ENCODE measurements at places on chromosomes 3 and 15.

DNA sequence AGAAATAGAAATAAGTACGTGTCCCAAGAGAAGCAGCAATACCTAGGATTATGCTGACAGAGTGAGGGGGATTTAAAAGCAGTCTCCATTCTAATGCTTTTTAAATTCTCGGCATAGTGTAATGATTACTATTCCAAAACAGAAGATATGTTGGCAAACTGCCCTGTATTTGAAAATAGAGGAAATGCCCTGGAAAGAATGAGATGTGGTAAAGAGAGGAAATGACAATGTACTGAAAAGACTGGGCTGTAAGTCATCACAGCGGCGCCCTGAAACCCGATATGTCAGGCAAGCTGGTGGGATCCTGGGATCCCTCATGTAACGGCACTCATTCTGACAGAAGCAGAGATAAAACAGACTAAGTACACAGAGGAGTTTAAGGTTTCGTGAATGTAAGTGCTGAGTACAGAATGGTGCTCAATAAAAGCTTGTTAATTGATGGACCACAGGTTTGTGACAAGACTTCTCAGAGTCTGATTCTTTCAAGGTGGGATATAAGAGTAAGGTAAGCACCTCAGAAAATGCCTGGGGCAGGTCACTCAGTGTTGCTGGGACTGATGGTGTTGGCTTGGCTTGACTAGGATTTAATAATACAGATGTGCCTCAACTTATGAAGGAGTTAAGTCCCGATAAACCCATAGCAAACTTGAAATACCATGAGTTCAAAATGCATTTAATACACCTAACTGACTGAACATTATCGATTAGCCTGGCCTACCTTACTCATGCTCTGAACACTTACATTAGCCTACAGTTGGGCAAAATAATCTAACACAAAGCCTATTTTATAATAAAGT lies 91.4 kb downstream of the NFKBIZ start:
- DNase-seq, result peak; percentile 88

- peak; percentile 46 for DNase-seq
These were observed 74.6 kb downstream of the ZBTB20 start for GRCh38 chr3:115072265-115073021.

- no peak for DNase-seq
These were observed 96.7 kb downstream of the ADCY5 start for GRCh38 chr3:123352134-123352554.

DNA sequence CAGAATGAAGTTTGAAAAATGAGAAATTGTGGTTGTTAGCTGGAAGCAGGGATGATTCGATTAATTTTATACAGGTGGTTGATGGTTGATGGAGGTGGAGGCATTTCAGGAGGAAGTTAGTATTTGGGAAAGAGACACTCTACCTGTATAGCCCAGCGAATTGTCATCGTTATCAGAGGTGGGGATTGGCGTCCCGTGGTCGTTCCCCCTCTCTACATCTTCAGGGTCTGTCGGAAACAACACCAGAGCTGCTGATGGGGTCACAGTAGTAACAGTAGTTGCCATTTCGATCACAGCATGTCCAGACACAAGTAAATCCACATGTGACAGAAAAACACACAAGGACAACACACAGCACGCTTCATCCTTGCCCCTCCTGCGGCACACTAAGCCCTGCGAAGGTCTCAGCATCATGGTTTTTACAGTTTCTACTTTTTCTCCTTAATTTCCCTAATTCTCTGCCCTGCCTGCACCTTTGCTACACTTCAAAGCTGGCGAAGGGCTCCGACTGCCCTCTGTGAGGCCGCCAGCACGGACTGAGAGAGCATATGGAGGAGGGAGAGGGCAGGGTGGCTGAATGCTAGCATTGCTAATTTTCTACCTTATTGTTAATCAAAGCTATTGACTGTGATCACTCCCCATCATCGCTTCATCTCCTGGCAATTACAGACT lies 642.3 kb downstream of the ROBO1 start:
- no peak for DNase-seq

DNA sequence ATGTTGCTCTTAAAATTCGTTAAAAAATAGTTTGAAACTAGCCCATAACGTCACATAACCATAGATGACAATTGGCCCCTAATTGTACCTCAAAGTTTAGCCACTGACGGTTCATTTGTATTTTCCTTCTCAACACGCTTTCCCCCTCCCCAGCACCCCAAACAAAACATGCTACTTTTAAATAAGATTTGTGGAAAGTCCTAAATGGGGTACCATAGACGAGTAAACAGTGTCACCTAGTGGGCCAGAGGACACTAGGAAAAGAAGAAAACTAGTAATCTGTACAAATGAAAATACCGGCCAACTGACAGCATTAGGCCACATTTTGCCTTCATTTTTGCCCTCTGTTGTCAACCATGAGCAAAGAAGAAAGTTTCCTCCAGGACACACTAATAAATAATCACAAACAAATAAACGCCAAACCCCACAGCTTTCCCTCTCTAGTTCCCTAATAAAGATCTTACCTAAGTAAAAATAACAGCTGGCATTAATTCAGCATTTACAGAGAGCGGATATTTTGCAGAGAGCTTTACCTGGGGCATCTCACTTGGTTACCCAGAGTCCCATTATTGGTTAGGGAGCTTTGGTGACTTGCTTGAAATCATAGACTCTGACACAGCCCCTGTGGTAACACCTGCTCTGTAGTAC lies 175.1 kb upstream of the ATP11B start:
- no peak for DNase-seq

- peak; percentile 71 for DNase-seq
These were observed 11.1 kb downstream of the RUVBL1 start for GRCh38 chr3:128112357-128112968.

- no peak for DNase-seq
These were observed 35.4 kb downstream of the MASP1 start for GRCh38 chr3:187256051-187256616.

DNA sequence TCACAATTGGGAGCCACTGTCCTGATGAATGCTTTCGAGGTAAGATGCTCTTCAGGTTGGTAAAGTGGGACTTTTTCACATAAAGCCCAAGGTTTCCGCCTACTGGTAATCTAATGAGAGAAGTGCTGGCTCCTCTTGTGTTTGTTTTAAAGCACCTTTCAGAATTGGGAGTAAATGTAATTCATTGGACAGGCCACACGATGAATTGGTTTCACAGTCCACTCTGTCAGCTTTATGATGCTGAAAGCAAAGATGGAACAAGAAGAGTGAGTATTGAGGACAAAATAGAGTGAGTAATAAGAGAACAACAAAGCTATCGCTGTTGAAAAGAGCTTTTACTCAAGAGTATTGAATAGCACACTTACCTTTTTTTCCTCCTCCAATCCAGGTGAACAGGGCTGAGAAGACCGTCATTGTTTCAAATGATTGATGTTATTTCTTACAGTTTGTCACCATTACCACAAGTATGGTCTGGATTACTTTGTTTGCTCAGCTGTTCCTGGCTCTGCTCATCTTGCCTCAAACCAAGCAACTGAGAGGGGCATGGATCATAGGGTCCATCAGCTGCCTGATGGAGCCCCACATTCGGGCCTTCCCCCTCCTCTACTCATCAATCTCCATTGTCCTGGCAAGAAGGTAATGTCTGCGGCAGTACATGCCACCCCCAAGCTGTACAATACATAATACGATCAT lies 136.1 kb upstream of the CNTN4 start:
- no peak for DNase-seq

GRCh38 chr15:65731926-65732325 lies 60.2 kb downstream of the DENND4A start:
- DNase-seq, result no peak

DNA sequence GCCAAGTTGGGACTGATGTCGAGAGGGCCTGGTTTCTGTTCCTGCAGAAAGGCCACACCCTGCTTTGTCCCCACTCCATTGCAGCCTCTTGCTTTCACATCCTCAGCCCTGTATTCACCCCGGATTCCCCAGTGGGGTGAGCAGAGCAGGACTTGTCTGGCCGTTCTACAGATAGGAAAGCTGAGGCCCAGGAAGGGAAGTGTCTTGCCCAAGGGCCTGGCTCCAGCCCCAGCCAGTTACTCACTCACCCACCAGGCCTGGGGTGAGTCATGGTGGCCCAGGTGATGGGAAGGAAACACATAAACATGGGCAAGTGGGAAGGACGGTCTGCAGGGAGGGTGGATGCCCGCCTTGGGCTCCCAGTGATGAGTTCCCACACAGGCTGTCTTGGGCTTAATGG lies 6.1 kb upstream of the DUSP7 start:
- peak; percentile 84 for DNase-seq

- DNase-seq, result no peak
These were observed 90.2 kb downstream of the NTRK3 start for GRCh38 chr15:88166082-88166993.

DNA sequence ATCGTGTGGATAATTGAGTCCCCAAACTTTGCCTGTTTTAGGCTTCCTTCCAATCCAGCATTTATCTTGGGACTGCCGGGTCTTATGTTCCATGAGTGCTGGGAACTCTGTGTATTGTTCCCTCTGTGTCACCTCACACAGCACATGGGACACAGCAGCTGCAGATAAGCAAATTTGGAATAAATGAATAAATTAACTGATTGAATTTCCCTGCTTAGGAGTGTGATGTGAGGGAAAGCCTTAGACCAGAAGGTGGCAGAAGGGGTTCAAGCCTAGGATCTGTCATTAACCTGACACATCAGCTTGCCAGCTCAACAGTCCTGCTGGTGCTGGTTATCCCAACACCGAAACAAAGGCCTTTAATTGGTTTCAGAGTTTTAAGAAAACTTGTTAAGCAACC lies 114.3 kb downstream of the OXSM start:
- no peak for DNase-seq

- no peak for DNase-seq
These were observed 5.3 kb downstream of the POU1F1 start for GRCh38 chr3:87270908-87271700.

DNA sequence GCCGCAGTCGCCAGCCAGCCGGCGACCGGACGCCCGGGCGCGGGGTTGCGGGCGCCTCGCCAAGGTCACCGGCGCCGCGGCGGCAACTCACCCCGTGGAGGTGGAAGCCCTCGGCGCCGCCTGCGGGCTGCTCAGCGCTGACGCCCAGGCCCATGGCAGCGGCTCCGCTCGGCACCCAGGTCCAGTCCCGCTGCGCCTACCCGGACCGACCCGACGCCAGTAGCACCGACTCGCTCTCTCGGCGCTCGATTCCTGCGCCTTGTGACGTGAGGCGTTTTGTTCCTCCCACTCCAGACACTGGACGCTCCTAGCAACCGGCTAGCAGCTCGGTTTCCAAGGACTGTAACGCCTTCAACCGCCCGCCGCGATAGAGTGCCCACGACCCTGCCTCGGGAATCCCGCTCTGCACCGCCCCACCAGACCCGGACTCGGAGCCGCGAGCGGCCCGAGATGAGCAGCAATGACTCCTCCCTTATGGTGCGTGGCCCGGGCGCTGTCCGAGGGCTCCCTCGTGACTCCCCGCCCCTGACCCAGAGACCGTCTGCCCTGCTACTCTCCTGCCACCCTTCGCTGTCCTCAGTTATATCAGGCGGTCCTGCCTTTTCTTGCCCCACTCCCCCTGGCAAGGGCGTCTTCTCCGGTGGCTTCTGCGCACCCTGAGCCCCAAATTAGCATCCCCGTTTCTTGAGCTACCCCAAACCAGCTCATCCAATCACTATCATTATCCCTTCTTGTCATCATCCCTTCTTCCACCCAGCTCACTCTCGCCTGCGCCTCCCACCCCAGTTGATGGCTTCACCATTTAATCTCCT lies at the start of the genes GORASP1 and TTC21A:
Gene GORASP1, minus strand, starts transcription at position 240 of the 812 bp plus-strand sequence. Its CDS starts 86 bp downstream, at position 154.
Gene TTC21A, plus strand, starts transcription at position 293 of the 812 bp plus-strand sequence. Its CDS starts 158 bp downstream, at position 451.
- DNase-seq, result peak; percentile 65

GRCh38 chr3:125186800-125187598 lies 25.5 kb downstream of the SLC12A8 start:
- no peak for DNase-seq

DNA sequence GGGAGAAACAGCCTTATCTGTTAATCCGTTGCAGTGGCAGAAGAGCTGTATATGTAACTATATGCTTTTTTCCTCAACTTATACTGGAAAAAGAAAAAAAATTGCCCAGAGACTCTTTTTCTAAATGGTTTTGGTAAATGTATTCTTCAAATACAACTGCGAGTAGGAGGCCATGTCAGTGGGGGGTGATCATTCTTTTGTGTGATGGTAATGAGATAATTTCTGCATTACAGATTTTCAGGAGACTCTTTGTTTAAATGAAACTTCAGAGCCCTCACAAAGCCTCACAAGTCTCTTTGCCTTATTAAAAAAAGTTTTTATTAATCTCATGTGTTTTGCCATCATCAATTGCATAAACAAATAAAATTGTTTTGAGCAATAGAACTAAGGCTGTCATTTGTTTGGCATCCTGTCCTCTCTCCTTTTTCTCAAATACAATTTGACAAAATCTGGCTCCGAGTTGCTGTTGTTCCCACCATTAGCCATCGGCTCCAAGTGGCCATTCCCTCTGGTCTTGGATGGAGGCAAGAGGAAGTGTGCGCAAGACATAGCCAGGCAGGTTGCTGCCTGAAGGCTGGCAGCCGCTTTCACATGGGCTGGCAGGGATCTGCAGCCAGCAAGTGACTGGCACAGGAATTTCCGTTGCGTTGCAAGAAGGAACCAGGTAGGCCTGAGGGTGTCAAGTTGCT lies 116.7 kb downstream of the FNDC3B start:
- no peak for DNase-seq

- DNase-seq, result peak; percentile 72
These were observed 22.6 kb upstream of the UMPS start for GRCh38 chr3:124707656-124708062.

- no peak for DNase-seq
These were observed 84.6 kb downstream of the PEAK1 start for GRCh38 chr15:77335298-77335697.

DNA sequence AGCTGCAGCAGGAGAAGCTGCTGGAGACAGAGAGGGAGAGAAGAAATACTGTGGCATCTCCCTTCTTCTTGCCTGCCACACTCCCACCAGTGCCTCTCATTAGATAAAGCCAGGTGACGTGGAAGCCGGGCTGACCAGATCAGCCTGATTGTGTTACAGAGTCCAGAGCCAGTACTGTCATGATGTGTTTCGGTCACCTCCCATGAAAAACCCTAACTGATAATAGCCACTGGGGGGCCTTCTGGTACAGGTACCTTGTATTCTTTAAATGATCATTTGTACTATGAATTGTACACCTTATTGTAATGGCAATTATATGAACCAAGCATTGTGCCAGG lies 125.8 kb upstream of the TMEM108 start:
- no peak for DNase-seq

GRCh38 chr3:149199474-149199873 lies 22.2 kb downstream of the CP start:
- DNase-seq, result no peak

GRCh38 chr15:40769274-40770146 lies at the start of gene C15orf62:
TSS of gene C15orf62 (plus strand) at chr15:40769980. CDS start at chr15:40770496, 516 bp downstream.
- no peak for DNase-seq

- DNase-seq, result no peak
These were observed 89.9 kb upstream of the TSPAN3 start for GRCh38 chr15:77160562-77161478.

DNA sequence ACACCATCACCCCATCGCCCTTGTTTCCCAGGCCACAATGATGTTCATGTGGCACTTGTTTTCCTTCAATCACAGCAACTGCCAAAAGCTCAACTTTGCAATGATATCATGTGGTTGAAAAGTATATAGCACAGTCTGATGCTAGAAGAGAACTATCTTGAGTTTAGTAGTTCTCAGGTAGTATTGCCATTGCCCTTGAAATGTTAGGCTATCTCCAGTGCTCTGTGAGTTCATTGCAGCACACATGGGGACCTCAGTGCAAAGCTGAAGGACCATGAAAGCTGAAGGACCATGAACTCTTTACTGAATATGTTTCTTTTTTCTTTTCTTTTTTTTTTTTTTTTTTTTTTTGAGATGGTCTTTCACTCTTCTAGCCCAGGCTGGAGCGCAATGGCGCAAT lies 35.9 kb upstream of the SAMMSON start:
- no peak for DNase-seq
